ENCODE measurements at places on chromosomes 5 and 9.

DNA sequence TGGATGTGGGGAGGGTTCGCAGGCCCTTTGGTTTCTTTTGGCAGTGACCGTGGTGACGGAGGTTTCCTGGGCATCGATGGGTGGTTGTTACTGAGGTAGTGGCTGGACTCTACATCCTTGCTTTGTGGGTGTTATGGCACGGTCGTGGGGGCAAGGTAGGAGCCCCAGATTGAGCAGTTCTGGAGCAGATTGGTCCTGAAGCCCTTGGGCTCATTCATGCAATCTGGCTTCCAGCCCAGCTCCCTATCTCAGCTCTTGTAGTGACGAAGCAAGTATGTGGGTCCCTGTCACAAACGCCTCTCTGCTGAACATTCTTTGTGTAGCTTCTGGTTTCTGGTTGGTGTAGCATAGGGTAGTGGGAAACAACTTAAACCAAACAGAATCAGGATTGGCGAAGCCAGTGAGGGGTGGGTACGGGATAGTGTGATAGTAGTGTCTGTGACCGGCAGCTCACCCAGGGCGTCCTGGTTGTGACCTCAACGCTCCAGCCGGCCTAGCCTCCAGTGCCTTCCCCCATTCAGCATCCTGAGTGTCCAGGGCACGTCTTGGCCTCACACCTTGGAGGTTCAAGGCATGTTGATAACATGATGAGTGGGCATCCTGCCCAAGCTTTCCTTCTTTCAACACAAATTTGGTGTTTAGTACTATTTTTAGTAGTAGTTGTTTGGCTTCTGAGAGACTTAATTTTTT is 2.9 kb downstream of the NDUFS6 start:
- DNase-seq: no peak

DNA sequence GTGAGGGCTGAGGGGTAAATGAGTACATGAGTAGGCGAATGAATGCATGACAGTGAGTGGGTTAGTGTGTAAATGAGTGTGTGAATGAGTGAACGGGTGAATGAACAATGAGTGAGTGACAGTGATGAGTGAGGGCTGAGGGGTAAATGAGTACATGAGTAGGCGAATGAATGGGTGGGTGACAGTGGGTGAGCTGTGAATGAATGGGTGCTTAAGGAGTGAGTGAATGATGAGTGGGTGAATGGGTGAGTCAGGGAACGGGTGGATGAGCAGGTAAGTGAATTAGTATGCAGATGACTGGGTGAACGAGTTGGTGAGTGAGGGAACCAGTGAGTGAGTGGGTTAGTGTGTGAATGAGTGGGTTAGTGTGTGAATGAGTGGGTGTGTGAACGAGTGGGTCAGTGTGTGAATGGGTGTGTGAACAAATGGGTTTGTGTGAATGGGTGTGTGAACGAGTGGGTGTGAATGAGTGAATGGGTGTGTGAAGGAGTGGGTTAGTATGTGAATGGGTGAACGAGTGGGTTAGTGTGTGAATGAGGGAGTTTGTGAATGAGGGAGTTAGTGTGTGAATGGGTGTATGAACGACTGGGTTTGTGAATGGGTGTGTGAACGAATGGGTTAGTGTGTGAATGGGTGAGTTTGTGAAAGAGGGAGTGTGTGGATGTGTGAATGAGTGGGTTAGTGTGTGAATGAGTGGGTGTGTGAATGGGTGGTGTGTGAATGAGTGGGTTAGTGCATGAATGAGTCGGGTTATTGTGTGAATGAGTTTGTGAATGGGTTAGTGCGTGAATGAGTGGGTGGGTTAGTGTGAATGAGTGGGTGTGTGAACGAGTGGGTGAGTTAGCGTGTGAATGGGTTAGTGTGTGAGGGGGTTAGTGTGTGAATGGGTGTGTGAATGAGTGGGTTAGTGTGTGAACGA is 32.9 kb downstream of the NKD2 start:
- peak; percentile 4 for DNase-seq

DNA sequence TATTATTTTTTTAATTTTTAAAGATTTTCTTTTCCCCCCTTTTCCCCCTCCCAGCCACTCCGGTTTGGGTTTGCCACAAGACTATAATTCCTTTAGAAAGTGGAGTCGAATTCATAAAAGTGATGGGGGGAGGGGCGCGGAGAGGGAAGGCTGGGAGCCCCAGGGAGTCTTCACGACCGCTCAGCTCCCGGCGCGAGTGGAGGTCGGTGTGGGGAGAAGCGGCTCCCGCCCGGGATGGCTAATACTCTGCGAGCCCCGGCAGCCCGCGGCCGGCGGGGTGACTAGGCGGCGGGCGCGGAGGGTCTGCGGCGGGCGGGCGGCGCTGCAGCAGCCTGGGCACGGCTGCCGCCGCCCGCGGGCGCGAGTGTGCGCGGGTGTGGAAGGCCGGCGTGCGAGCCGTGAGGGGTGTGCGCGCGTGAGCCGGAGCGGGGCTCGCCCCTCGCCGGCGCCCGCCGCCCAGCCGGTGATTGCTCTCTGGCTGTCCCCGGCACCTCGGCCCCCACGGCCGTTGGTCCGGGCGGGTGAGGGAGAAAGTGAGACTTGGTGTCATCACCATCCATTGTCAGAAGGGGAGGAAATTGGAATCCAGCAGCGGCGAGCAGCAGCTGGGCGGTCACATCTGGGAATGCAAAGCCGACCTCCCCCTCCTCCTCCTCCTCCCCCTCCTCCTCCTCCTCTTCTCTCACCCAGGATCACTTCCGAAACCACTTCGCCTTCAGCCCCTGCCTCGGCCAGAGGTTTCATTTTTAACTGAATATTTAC is at the start of gene PARP8:
Gene PARP8 (plus strand): TSS at position 377 of the 762 bp plus-strand sequence. CDS start 459 bp downstream, outside the sequence.
- DNase-seq: no peak

- DNase-seq: no peak
Measured at GRCh38 chr5:134837530-134838181, 8.1 kb upstream of the C5orf24 start.

DNA sequence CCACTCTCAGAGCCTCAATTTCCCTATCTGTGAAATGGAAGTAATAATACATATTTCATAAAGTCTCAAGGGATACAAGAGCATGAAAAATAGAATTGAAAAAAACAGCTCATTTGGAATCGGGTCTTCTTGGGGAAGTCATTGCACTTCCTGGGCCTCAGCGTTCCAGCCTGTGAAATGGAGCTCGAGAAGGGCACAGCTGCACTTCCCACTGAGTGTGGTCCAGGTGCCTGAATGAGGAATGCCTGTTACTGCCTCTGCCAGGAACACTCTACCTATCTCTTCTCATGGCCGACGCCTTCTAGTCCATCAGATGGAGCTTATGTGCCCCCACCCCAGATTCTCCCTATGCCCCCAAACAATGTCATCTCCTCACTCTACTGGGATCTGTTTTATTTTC is 924 bp upstream of the NEURL1B start:
- DNase-seq: no peak

- DNase-seq: no peak
Measured at GRCh38 chr5:177462021-177462670, 11.3 kb downstream of the DBN1 start.

DNA sequence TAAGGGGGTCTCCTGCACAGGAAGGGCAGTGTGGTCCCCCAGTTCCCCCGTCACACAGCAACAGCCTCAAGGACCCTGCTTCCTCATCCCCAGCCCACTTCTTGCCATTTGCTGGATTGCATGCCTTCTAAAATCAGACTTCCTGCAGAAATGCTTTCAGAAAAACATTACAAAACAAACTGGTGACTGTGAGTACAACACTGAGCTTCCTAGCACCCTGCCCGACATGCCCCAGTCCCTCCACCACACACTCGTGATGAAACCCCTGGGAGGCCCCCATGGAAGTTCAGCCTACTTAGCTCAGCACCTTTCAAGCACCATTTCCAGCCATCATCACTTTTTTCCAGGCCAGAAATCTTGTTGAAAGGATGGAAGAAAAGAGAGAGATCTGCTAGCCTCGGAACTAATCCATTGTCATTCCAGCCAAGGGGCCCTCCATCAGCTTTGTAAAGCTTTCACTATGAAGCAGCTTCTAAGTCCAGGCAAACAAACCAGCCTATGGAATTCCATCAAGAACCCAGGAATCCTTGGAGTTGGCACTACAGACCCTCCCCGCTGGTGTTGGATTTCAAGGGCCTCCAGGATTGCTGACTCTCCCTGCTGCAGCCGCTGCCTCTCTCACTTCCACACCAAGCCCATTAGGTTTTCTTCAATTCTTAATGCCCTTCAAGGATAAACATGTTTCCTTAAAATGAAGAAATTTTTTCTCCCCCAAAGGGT is 114.6 kb downstream of the C5orf15 start:
- DNase-seq: no peak

DNA sequence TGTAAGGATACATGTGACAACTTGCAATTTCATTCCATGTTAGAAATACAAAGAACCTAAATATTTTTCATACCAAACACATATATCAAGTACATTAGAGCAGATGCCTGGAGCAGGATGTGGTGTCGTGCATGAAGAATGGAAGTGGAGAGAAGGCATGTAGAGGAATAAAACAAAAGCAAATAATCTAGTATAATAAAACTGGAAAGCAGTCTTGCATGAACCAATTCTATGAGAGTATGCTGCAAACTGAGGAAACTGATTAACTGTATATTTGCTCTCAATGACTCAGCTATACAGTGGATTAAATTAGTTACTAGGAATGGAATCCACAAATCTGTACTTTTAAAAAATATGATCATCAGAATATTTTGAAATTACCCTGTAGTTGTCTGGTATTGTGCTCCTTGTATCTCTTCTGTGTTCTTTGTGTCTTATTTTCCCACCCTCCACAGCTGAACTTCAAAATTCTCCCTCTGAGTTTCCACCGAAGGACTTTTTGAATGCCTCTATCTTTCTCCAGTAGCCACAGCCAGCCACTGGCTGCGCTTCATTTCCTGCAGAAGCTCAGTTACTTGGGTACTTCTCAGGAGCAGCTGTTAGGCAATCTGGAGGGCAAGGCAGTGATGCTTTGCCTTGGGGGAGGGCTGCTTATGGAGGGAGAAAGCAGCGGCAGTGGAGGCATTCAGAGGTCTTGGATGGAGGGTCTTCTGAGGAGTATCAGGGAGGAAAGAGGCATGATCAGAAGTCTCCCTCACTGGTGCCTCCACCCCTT is 608.0 kb downstream of the BRINP1 start:
- DNase-seq: no peak

- DNase-seq: no peak
Measured at GRCh38 chr5:6573651-6574101, 59.2 kb downstream of the NSUN2 start.

DNA sequence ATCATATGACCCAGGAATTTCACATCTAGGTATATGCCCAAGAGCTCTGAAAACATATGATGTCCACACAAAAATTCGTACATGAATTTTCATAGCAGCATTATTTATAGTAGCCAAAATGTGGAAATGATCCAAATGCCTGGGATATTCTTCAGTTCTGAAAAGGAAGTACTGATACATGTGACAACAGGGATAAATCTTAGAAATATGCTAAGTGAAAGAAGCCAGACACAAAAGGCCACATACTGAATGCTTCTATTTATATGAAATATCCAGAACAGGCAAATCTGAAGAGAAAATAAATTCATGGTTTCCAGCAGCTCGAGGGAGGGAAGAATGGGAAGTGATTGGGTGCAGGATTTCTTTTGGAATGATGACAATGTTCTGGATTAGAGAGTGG is 16.8 kb upstream of the ZBTB43 start:
- no peak for DNase-seq

DNA sequence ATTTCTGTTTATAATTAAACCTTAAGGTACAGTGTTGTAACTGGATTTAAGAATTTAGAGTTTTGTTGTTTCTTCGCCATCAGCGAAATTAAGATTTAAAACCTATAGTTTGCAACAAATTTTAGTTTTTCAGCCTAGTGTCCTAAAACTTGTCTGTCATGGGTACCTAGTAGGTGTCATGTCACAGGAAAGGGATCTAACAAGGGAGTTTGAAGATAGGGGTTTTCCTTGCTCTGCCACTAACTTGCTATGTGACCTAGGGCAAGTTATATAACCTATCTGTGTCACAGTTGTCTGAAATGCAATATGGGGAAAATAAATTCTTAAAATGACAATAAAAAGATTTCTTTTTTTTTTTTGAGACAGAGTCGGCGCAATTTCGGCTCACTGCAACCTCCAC is 9.2 kb upstream of the ABL1 start:
- no peak for DNase-seq
